ENCODE measurements at places on chromosomes 16 and 17.

DNA sequence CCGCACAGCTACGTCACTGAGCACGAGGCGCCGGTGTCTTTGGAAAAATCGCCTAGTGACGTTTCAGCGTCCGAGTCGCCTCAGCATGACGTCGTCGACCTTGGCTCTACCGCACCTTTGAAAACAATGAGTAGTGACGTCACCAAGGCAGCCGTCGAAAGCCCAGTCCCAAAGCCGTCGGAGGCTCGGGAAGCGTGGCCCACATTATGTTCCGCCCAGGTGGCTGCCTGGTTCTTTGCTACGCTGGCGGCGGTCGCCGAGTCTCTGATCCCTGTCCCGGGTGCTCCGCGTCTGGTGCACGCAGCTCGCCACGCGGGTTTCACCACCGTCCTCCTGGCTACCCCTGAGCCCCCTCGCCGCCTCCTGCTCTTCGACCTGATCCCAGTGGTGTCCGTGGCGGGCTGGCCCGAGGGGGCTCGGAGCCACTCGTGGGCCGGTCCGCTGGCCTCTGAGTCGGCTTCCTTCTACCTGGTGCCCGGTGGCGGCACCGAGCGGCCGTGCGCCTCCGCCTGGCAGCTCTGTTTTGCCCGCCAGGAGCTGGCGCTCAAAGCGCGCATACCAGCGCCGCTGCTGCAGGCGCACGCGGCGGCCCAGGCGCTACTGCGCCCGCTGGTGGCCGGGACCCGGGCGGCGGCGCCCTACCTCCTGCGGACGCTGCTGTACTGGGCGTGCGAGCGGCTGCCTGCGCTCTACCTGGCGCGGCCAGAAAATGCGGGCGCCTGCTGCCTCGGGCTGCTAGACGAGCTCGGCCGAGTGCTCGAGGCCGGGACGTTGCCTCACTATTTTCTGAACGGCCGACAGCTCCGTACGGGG lies 1.5 kb downstream of the TMEM102 start:
- H3K27me3 ChIP-seq = peaks cover 36% of the 10 kb centered on the region
- DNase-seq = peak; percentile 94
- H3K4me3 ChIP-seq = peak overlapping the region; percentile 86
- peak overlapping the region; percentile 83 for H3K27ac ChIP-seq
- no peaks in the 10 kb centered on the region for H3K36me3 ChIP-seq

DNA sequence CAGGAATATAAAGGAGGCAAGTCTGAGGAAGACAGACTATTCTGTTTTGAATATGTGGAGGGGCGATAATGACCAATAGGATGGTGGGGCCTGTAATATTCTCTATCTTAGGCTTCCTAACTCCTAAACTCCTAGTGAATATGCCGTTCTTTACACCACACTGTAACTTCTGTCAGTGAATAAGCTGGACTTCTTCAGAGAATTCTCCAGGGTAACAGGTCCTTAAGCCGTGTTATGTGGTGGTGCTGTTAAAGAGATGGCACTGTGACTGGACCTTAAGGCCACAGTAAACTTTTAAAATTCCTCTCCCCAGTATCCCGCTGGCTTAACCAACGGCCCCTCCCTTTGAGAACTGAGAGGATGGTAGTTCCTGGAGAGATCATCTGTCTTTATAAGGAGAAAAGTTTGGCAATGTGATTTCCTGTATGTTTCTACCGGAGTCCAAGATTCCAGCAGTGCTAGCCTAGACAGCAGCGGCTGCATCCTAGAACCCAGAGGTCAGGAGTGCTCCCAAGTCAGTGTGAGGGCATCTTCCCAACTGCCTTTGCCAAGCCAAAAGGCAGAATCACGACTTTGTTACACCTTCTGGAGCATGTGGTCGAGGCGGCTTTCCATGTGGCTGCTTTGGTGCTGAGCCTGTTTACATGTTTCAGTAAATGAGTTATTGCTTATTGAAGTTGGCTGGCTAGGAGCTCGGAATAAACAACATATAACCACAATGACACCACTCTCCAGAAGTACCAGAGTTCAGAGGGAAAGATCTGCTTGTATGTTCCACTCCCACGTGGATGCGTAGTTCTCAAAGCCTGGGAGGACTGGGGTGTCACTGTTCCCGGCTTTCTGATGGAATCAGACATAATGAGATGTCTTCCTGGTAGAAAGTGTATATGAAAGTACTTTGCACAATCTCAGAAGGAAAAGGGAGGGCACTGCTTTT lies 41.0 kb downstream of the TUBD1 start:
- no peaks in the 10 kb centered on the region for H3K27me3 ChIP-seq
- H3K4me1 ChIP-seq = peaks cover 52% of the 10 kb centered on the region
- DNase-seq = no peak
- no peak overlapping the region for H3K4me3 ChIP-seq

- no peak overlapping the region for H3K27ac ChIP-seq
- peaks cover 62% of the 10 kb centered on the region for H3K36me3 ChIP-seq
- H3K4me3 ChIP-seq = no peak overlapping the region
- H3K27me3 ChIP-seq = no peaks in the 10 kb centered on the region
- no peak for DNase-seq
Observed at GRCh38 chr16:84992717-84993075, 18.6 kb downstream of the ZDHHC7 start.

- H3K27me3 ChIP-seq = no peaks in the 10 kb centered on the region
- H3K27ac ChIP-seq = no peak overlapping the region
- no peak for DNase-seq
- no peaks in the 10 kb centered on the region for H3K36me3 ChIP-seq
- H3K4me3 ChIP-seq = no peak overlapping the region
Observed at GRCh38 chr17:38435795-38436194, 7.5 kb downstream of the ARHGAP23 start.

GRCh38 chr17:58315281-58315711 lies 13.3 kb downstream of the TSPOAP1 start:
- no peak overlapping the region for H3K4me3 ChIP-seq
- peaks cover 3% of the 10 kb centered on the region for H3K36me3 ChIP-seq
- no peak for DNase-seq
- H3K4me1 ChIP-seq = peaks cover 17% of the 10 kb centered on the region

All from CD4-positive, alpha-beta T cell (primary cell).